ENCODE measurements at places on chromosomes 7 and 10.

DNA sequence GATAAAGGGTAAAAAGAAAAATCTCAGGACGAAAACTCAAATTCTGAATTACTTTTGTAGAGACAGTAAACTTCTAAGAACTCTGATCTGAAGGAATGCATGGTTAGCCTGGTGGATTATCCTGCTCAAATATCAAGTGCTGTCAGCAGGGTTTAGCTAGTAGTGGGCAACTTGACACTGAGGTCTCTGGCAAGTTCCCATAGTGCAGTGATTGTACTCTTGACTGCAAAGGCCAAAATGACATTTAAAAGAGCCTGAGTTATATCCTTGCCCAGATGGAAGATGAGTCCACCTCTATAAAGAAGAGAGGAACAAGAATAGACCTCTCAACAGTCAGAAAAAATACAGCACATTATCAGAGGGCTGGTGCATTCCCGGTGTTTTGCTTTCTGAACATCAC, 304.5 kb upstream of the IMMP2L start:
- DNase-seq, result no peak

- no peak for DNase-seq
Observed at GRCh38 chr10:129126982-129127381, 340.1 kb upstream of the MGMT start.

GRCh38 chr7:158476331-158476932, 111.2 kb downstream of the PTPRN2 start:
- DNase-seq, result no peak

DNA sequence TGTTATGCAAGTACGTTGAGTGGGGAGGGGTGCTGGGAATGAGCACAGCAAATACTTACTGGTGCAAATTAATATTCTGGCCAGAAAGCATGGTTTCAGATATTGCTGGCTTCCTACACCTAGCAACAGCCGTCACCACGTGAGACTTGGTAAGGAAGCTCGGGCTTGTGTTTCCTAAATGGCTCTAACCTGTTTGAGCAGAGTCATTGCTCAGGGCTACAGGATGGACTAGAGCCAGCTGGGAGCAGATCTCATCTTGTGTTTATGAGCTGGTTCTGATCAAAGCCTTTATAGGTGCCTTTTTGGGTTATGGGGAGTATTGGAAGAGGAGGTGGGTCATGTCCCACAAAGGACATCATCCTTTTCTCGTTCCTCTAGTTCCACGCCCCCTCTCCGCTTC, 200.3 kb downstream of the BUB3 start:
- no peak for DNase-seq

GRCh38 chr10:44962870-44963738, 3.5 kb downstream of the RASSF4 start:
- DNase-seq, result no peak
